Activated effector memory CD4-positive, alpha-beta T cell treated with anti-CD3 and anti-CD28 coated beads, Interleukin-2, amount 50 U/mL, for 16 hours (primary cell): ENCODE measurements at places on chromosomes 11 and 22.

DNA sequence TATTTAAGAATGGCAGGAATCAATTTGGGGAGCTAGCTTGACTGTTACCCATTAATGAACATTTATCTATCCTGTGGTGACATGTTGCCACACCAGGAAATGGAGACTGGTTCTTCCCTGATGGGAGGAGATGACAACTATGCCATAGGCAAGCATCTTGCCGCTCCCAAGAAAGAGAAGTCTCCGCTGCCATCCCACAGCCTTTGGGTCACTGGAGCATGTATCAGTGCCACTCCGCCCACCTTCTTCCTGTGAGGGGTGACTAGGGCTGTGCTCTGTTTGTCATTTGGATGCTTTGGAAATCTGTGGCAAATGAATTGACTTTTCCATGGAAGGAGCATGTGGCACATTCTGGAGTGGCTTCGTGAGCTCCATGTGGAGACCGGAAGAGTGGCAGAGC is 6.5 kb downstream of the STIP1 start:
- no peak for DNase-seq

DNA sequence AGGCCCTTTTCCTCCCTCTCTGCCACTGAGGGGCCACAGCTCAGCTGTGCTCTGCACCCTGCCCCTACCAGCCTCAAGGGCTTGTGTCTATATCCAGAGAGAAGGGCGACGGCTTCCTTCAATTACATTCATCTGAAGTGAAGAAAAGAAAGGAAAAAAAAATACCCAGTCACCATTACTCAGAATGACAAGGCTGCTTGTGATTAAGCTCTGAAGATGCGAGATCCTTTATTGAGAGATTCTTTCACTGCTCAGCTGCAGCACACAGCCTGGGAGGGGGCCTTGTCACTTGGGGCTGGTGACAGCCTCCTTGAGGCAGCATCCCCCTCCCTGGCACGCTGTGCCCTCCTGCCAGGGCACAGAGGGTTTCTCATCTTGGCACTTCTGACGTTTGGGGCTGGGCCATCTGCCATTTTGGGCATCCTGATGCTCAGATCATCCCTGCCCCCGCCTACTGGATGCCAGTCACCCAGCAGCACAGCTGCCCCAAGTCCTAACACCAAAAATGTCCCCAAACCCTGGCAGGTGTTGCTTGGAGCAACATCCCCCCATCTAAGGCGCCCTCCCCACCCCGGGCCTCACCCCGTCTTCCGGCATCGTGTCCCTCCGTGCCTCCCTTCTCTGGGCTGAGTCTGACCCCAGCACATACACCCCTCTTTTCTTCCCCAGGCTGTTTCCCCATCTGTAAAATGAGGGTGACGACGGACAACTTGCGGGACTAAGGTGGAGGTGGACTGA is 1394.7 kb downstream of the BRD1 start:
- no peak for DNase-seq

GRCh38 chr11:123527947-123528346 is 97.9 kb downstream of the GRAMD1B start:
- no peak for DNase-seq

- no peak for DNase-seq
Observed at GRCh38 chr22:39017596-39018365, 3.1 kb upstream of the APOBEC3D start.

- DNase-seq: no peak
Observed at GRCh38 chr11:69361466-69361865, 67.5 kb downstream of the MYEOV start.

DNA sequence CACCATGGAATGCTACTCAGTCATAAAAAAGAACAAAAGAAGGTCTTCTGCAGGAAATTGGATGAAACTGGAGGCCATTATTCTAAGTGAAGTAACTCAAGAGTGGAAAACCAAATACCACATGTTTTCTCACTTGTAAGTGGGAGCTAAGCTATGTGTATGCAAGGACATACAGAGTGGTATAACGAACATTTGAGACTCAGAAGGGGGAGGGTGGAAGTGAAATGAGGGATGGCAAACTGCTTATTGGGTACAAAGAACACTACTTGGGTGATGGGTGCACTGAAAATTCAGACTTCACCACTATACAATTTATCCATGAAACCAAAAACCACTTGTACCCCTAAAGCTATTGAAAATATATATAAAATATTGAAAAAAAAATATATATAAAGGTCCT is 13.4 kb upstream of the CAT start:
- DNase-seq: no peak

- no peak for DNase-seq
Observed at GRCh38 chr11:6735306-6735705, 36.5 kb downstream of the OR2AG2 start.

DNA sequence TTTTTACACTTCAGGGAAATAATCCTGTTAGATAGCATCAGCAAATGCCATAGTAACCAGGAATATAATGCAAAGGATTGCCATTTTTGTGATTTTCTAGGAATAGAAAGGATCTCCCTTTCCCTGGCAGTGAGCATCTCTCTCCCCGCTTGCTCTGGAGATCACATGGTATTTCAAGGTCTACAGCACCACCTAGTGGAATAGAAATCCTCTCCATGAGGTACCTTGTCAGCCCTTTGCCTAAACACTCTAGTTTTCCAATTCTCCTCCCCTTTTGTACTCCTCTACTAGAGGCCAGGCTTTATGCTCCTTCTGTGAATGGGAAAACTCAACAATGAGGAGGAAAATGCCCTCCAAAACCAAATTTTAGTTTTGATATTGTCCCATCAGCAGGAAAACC is 78.4 kb downstream of the XRRA1 start:
- DNase-seq: no peak

GRCh38 chr22:28034760-28035401 is 115.8 kb upstream of the PITPNB start:
- no peak for DNase-seq

DNA sequence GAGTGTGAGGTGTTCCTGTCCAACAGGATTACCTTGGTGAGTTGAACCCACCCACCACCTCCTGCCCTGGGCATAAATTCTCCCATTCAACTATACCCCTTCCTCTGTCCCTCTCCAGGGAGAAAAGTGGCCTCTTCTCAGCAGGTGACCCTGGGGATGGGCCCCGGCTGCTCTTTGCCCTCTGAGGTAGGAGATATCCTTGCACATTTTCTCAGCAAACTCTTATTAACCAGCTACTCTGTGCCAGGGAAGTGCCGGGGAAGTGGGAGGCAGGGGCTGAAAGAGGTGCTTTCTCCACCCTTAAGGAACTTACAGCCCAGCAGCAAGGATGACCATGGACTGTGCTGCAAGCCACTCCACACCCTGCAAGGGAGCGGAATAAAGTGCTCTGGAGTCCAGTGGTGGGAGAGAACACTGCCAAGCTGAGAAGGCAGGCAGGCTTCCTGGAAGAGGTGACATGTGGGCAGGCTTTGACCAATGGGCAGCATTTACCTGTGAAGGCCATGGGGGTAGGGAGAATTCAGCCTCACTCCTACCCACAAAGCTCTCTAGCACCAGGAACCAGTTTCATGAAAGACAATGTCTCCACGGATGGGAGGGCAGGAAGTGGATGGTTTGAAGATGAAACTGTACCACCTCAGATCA is 21.9 kb upstream of the OAF start:
- DNase-seq: no peak

DNA sequence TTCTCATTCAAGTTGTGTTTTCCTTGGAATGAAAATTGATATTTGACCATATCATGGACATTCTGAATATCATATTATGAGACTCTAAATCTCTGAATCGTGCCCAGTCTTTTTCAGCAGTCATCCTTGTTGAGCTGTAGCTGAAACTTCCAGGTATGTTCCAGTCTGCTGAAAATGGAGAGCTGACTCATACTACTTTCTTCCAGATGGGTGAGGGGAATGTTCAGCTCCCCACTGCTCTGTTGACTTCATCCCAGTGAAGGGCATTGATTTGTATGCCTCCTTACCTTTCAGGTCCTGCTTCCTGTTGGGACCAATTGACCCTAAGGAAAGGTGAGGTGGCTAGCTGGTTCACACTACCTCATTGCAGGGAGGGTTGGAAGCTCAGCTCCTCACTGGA is 3.5 kb downstream of the OR5P2 start:
- no peak for DNase-seq

- DNase-seq: no peak
Observed at GRCh38 chr22:39264349-39265038, 19.7 kb upstream of the PDGFB start.

DNA sequence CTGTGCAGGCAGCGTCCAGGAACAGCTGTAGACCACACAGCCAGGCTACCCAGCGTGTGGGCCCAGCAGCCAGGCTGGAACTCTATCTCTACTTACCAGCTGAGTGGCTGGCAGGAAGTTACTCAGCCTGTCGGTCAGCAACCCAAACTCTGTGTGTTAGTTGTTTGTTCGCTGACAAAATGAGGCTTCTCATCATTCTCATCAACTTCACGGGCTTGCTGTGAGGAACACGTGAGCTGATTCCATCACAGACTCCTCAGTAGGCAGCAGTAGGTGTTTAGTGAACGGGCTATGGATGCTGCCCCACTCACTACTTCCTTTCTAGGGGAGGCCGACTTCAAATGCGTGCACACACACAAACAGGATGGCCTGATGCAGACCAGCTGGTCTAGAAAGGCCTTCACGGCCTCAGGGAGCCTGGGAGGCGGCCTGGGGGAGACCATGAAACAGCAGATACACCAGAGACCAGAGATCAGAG is 830 bp upstream of the SPDYC start:
- no peak for DNase-seq

- no peak for DNase-seq
Observed at GRCh38 chr11:2738551-2739431, 39.0 kb upstream of the KCNQ1OT1 start.

GRCh38 chr11:129210831-129211181 is 18.7 kb upstream of the ARHGAP32 start:
- no peak for DNase-seq

GRCh38 chr11:72808331-72808798 is 5.8 kb upstream of the ATG16L2 start:
- no peak for DNase-seq

GRCh38 chr11:117919341-117919740 is 9.9 kb downstream of the TMPRSS13 start:
- peak; percentile 21 for DNase-seq

DNA sequence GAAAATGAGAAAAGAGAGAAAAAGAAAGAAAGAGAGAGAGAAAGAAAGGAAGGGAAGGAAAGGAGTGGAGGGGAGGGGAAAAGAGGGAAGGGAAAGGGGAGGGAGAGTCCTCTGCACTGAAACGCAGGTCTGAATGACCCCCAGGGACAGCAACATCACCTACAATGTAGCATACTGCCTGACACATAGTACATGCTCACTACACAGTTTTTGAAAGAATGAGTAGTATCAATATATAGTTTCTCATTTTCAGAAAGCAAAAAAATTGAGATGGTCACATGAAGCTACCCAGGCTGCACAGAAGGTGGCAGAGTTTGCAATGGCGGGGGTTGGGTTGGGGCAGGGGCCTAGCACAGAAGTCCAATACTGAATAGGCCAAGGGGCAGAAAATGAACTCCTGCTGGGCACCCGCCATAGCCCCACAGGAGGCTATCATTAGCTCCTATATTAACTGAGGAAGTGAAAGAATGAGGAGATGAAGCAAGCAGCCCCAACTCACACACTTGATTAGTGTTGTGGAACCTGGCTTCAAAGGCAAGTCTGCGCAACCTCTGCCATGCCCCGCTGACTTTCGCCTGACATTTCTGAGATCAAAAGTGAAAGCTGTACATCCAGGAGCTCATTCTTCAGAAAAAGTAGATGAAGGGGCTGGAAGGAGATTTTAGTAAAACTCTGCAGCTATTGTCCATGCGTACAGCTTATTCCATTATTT is 241.2 kb upstream of the SYN3 start:
- DNase-seq: no peak

GRCh38 chr11:112961751-112962578 is 745 bp downstream of the NCAM1 start:
- no peak for DNase-seq

DNA sequence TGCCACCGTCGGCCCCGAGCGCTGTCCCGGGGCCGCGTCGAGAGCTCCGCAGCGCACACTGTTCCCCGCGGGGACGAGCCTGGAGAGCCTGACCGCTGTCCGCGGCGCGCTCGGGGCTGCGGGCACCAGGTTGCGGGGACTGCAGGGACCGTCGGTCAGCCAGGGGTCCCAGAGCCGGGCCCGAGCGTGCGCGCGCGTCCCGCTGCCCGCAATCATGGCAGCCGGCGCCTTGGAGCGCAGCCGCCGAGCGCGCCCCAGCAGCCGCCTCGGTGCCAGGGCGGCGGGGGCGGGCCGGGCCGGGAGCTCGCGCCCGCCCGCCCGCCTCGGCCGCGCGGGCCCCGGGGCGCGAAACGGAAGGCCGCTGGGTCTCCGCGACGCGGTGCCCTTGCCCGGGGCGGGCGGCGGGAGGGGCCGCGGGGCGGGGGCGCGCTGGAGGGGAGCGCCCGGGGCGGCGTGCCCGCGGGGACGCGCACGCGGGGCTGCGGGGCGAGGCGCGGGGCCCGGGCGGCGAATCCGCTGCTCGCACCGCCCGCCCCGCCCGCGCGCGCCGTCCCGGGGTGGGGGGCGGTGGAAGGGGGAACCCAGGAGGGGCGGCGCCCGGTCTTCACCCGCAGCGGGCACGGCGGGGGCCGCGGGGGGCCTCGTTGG is 79.4 kb upstream of the PPARA start:
- DNase-seq: peak; percentile 79

DNA sequence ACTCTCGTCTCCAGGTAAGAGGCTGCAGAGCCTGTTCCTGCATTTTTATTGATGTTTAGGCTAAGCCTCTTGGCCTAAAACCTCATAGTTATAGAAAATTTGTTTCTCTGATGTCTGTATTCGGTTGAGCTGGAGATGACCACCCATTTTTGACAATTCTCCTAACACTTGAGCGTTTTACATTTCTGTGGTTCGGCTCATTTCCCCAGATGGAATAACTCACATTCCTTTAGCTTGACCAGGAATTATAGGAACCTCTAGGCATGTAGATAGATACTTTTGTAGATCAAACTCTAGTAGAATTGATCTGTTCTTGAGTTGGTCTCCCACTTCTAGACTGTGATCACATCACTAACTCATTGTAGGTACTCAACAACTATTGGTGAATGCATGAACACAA is 172.6 kb upstream of the CADM1 start:
- no peak for DNase-seq

DNA sequence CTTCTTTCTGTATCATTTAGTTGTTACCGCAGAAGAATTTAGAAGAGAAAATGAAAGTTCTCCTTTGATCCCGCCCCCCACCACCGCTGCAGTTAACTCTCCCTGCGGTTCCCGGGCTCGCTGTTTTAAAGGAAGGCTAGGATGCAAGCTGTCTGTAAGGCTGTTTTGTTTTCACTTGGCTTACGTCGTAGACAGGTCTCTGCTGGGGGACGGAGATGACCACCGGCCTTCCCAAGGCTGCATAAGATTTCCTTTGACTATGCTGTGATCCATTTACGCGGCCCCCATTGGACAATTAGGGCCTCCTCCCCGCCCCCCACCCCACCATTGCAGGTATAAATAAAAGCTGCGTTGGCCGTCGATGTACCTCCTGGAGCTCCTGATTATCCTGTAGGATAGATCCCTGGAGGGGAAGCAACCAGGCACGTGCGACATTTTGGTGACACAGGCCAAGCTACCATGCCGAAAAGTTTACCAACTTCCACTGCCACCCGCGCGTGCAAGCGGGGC is 1.4 kb upstream of the CPT1A start:
- DNase-seq: peak; percentile 82
